ENCODE measurements at places on chromosomes 2 and 18. TPM values are rescaled to one million over a fixed set of nuclear protein-coding genes. Genes with fewer than 3 reads are reported as not detected.

DNA sequence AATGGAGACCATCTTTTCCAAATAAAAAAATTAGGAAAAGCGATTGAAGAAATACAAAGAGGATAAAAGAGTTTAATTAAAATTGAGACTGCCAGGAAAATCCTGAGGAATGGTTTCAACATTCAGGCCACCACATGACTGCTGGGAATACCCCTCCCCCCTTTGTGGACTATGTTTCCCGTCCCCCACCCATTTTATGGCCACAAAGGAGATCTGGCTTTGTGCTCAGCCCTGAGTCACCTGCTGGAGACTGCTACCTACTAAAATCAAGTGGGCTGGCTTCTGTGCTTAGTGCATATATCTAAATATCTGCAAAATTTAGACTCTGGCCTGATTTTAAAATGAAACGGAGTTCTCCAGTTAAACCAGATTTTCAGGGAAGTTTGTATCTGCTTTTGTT, 10.1 kb downstream of the RND3 start:
- DNase-seq = no peak

- no peak for DNase-seq
These were observed 26.9 kb downstream of the SNORC start for GRCh38 chr2:232896720-232897597.

GRCh38 chr2:62660582-62661262, 44.8 kb upstream of the EHBP1 start:
- no peak for DNase-seq

GRCh38 chr2:172996387-172996961, 79.2 kb upstream of the MAP3K20 start:
- no peak for DNase-seq

- DNase-seq = no peak
These were observed 116.3 kb upstream of the CDCA7 start for GRCh38 chr2:173238385-173238784.

- DNase-seq = no peak
These were observed 3.0 kb downstream of the LBH start for GRCh38 chr2:30234180-30234971.

DNA sequence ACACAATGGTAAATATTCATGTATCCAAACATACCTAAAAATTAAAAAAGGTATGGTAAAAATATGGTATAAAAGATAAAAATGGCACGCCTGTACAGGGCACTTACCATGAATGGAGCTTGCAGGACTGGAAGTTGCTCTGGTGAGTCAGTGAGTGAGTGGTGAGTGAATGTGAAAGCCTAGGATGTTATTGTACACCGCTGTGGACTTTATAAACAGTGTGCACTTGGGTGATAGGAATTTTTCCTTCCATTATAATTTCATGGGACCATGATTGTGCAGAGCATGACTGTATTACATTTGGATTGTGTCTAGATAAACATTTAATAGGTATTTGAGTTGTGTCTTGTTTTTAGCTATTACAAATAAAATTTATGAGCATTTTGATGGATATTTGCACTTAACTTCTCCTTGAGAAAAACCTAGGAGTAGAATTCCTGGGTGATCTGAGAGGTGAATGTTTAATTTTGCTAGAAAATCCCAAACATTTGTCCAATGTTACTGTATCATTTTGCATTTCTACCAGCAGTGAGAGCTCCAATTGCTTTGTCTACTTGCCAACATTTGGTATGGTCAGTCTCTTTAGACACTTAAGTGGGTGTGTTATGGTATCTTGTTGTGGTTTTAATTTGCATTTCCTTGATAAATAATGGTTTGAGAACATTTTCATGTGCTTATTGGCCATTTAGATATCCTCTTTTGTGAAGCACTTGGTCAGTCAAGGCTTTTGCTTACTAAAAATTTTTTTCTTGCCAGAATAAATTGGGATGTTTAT, 81.7 kb downstream of the BCL2L11 start:
- DNase-seq = no peak

GRCh38 chr2:128475427-128476211, 157.0 kb upstream of the HS6ST1 start:
- no peak for DNase-seq

DNA sequence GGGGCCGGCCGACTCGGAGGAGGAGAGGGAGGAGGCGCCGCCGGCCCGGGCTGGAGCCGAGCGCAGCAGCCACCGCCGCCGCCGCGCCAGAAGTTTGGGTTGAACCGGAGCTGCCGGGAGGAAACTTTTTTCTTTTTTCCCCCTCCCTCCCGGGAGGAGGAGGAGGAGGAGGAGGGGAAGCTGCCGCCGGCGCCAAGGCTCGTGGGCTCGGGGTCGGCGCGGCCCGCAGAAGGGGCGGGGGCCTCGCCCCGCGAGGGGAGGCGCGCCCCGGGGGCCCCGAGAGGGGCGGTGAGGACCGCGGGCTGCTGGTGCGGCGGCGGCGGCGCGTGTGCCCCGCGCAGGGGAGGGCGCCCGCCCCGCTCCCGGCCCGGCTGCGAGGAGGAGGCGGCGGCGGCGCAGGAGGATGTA, 316 bp downstream of the CRIM1 start:
- no peak for DNase-seq

GRCh38 chr2:85915606-85916303, 27.0 kb upstream of the ST3GAL5 start:
- no peak for DNase-seq

GRCh38 chr2:98359986-98360385, 13.7 kb downstream of the CNGA3 start:
- no peak for DNase-seq

- DNase-seq = no peak
These were observed 440.3 kb upstream of the MC4R start for GRCh38 chr18:60812921-60813320.

DNA sequence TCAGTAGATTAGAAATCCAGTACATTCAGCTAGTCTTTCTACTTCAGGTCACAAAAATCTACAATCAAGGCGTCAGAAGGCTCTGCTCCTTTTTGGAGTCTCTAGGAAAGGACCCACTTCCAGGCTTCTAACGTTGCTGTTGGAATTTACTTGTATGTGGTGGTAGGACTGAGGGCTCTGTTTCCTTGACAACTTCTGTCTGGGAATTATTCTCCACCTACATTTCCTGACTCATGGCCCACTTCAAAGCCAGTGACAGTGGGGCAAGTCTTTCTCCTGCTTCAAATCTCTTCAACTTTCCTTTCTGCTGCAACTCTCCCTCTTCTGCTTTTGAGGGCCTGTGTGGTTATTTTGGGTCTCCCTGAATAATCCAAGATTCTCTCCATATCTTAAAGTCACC, 10.4 kb upstream of the TMX3 start:
- DNase-seq = no peak

DNA sequence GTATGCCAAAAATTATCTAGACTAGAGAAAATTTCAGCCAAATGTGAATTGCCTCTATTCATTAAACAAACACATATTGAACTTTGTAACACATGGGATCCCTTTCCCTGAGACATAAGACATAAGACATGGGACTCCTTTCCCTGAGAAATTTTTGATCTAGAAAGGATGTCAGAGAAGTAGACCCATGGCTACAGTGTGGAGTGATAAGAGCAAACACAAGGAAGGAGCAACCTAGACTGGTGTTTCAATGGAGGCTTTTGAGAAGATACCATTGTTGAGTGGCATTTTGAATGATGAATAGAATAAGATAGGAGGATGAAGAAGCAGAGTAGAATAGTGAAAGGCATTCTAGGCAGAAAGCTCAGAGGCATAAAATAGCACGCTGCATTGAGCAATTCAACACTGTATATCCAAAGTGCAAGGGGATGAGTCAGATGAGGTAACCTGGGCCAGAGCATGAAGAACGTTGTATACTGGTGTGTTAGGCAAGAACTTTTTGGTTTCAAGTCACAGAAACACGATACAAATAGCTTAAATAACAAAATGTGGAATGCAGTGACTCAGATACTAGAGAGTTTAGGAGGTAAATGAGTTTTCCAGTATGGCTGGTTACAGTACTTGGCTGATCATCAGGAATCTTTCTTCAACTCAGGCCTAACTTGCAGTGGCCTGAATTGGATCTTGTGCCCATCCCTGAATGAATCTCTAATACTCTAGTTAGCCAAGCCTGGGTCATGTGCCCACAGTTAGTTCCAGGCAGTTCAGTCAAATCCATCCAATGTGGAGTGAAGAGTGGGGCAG, 129.8 kb upstream of the TANK start:
- no peak for DNase-seq

DNA sequence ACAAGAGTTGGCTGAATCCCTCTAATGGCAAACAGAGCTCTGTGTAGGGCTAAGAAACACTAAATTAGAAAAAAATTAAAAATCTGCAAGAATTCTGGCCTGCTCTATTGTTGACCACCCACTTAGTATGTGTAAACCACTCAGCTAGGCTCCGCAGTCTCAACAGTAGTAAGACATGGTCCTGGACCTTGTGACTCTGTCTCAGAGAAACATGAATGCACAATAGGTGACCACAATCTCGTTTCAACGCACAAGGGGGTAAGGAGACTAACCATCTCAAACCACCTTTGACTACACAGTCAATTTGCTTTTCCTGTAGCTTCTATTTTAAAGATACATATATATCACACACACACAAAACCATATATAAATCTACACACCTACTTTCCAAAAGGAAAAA, 16.5 kb downstream of the SEPTIN10 start:
- DNase-seq = no peak

DNA sequence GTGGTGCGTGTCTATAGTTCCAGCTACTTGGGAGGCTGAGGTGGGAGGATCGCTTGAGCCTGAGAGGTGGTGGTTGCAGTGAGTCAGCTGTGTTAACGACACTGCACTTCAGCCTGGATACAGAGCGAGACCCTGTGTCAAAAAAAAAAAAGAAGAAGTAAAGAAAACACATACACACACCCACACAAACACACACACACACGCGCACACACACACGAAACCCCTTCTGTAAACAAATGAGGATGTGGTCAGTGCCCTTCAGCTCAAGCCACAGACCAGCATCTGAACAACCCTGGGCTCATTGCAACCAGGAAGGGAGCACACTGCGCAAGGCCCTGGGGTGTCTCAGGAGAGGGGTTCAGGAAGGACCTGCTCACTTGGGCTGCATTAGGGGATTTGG, 47.9 kb upstream of the KCNF1 start:
- DNase-seq = no peak

The RBMS1 gene
- total RNA-seq = 56.2 TPM

The PGAP1 gene
- total RNA-seq = 6.8 TPM

The IL36G gene
- total RNA-seq = not detected

The SLC4A5 gene
- 2.3 TPM for total RNA-seq

The C2orf74 gene
- 33.7 TPM for total RNA-seq
